Body of pancreas (tissue), 4 donors: ENCODE measurements at places on chromosomes 6 and 20. TPM values are rescaled to one million over a fixed set of nuclear protein-coding genes. Genes with fewer than 3 reads are reported as not detected.

GRCh38 chr6:24614648-24615047 lies 31.3 kb downstream of the KIAA0319 start:
- no peak overlapping the region for H3K27ac ChIP-seq
- H3K4me3 ChIP-seq = no peak overlapping the region
- no peak for DNase-seq
- H3K27me3 ChIP-seq = no peaks in the 10 kb centered on the region

DNA sequence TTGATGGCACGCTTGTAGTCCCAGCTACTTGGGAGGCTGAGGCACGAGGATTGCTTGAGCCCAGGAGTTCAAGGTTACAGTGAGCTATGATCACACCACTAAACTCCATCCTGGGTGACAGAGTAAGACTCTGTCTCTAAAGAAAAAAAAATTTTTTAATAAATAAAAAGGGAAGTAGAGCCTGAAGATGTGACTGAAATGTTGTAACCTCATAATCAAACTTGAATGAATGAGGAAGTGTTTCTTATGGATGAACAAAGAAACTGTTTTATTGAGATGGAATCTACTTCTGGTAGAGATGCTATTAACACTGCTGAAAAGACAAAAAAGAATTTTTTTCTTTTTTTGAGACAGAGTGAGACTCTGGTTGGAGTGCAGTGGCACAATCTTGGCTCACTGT lies 6.7 kb downstream of the MAK start:
- H3K4me3 ChIP-seq = no peak overlapping the region
- no peaks in the 10 kb centered on the region for H3K4me1 ChIP-seq
- no peak for DNase-seq
- H3K36me3 ChIP-seq = no peaks in the 10 kb centered on the region
- no peak overlapping the region for H3K27ac ChIP-seq

- no peak overlapping the region for H3K27ac ChIP-seq
- H3K27me3 ChIP-seq = no peaks in the 10 kb centered on the region
- H3K4me1 ChIP-seq = no peaks in the 10 kb centered on the region
- DNase-seq = no peak
Observed at GRCh38 chr20:47187450-47188195, 168.9 kb downstream of the ZMYND8 start.

DNA sequence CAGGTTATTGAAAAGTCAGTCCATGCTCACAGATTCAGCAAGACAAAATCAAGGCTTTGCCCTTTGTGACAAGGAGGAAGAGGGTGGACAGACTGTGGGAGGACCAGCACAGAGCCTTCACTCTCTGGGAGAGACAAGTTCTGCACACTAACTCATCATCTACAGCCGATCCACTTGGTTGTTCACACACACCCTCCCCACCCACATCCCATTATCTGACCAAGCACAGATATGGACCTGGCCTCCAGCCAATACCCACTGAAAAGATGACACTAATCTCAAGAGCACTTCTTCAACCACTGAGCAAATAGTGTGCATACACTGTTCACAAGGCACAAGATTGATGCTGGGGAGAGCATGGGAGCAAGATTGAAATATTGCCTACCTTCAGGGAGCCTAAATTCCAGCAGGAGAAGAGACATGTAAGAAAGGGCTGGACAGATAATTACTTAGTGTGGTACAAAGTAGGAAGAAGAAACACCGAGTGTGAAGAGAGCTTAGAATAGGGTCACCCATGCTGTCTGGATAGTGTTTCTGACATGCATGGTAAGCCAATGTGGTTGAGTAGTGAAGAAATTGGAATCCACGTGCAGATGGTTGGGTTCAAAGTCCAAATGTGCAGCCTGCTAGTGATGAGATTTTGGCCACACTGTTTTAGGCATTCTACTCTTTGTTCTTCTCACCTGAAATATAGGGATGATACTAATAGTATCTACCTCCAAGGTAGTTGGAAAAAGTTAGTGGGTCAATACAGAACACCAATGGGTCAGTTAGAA lies 21.7 kb upstream of the IL17A start:
- no peak overlapping the region for H3K4me3 ChIP-seq
- DNase-seq = no peak
- no peak overlapping the region for H3K27ac ChIP-seq
- no peaks in the 10 kb centered on the region for H3K27me3 ChIP-seq

- no peaks in the 10 kb centered on the region for H3K27me3 ChIP-seq
- no peaks in the 10 kb centered on the region for H3K36me3 ChIP-seq
- peaks cover 10% of the 10 kb centered on the region for H3K4me1 ChIP-seq
- H3K4me3 ChIP-seq = no peak overlapping the region
Observed at GRCh38 chr20:15857173-15857784, 716.0 kb downstream of the KIF16B start.

The ULBP1 gene
- not detected for total RNA-seq

The RCAN2 gene
- 5.3 TPM for total RNA-seq

The APOM gene
- 1.6 TPM for total RNA-seq

GRCh38 chr20:19671374-19671773 lies 86.7 kb upstream of the RIN2 start:
- no peaks in the 10 kb centered on the region for H3K27me3 ChIP-seq
- DNase-seq = no peak
- no peak overlapping the region for H3K4me3 ChIP-seq
- H3K4me1 ChIP-seq = no peaks in the 10 kb centered on the region
- no peaks in the 10 kb centered on the region for H3K36me3 ChIP-seq

The TRAPPC3L gene
- total RNA-seq = not detected

- peaks cover 44% of the 10 kb centered on the region for H3K4me1 ChIP-seq
- no peak for DNase-seq
- no peaks in the 10 kb centered on the region for H3K36me3 ChIP-seq
- H3K27ac ChIP-seq = no peak overlapping the region
Observed at GRCh38 chr6:151032034-151032433, 166.5 kb downstream of the MTHFD1L start.

GRCh38 chr20:8115436-8115835 lies 16.6 kb upstream of the PLCB1 start:
- no peaks in the 10 kb centered on the region for H3K27me3 ChIP-seq
- DNase-seq = no peak
- H3K4me1 ChIP-seq = no peaks in the 10 kb centered on the region
- H3K36me3 ChIP-seq = no peaks in the 10 kb centered on the region
- no peak overlapping the region for H3K27ac ChIP-seq
- no peak overlapping the region for H3K4me3 ChIP-seq

DNA sequence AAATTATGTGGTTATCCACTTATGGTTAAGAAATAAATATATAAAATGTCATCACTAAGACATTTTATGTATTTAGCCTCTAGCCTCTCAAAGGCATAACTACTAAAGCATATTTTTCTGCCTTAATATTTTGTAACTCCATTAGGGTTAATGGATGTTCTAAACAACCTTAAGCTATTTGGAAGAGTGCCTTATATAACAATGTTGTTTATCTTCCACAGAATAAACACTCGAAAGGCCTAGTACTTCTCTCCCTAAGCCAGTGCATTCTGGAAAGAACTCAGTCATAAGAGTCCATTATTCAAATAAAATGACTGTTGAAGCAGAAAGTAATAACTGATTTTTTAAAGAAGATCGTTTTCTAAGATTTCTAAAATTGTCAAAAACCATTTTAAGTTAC lies 15.0 kb upstream of the PRIM2 start:
- H3K4me3 ChIP-seq = no peak overlapping the region
- H3K36me3 ChIP-seq = no peaks in the 10 kb centered on the region
- no peaks in the 10 kb centered on the region for H3K27me3 ChIP-seq
- H3K4me1 ChIP-seq = peaks cover 16% of the 10 kb centered on the region
- H3K27ac ChIP-seq = no peak overlapping the region

The NMBR gene
- total RNA-seq = not detected

GRCh38 chr6:74851596-74851995 lies 354.3 kb downstream of the COL12A1 start:
- H3K27ac ChIP-seq = no peak overlapping the region
- H3K36me3 ChIP-seq = no peaks in the 10 kb centered on the region
- no peaks in the 10 kb centered on the region for H3K27me3 ChIP-seq
- peaks cover 4% of the 10 kb centered on the region for H3K4me1 ChIP-seq

The METTL24 gene
- 4.0 TPM for total RNA-seq

DNA sequence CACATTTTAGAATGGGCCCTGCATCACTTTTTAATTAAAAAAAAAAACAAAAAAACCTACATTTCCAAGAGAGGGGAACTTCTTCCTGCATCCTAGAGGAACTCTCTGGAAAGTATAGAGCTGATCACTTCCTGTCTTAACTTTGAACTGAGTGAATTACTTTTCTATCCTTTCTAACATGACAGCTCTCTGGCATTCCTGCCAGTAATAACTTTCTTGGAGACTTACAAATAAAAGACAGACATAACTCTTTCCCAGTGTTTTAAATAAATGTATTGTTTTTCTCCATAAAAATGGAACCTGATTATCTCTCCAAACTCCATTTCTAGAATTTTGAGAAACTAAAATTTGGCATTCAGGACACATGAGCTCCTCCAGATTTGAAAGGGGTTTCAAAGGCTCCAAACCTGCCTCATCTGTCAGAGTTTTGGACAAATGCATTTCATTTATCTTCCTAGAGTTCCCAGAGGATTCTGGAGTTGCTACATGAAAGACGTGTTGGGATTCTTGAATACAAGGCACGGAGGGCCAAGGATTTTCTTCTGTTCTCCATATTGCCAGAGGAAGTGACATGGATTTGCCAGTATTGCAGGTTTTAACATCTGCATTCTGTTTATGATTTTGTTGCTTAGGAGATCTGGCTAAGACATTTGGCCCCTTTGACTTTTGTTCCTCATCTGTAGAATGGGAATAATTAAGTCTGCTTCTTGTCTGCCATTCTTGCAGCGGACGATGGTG lies 2.0 kb upstream of the SMOC2 start:
- H3K4me1 ChIP-seq = peaks cover 15% of the 10 kb centered on the region
- no peak overlapping the region for H3K27ac ChIP-seq
- H3K27me3 ChIP-seq = peaks cover 15% of the 10 kb centered on the region
- H3K4me3 ChIP-seq = no peak overlapping the region

The LY6G6D gene
- not detected for total RNA-seq

The MDFI gene
- total RNA-seq = 6.7 TPM

DNA sequence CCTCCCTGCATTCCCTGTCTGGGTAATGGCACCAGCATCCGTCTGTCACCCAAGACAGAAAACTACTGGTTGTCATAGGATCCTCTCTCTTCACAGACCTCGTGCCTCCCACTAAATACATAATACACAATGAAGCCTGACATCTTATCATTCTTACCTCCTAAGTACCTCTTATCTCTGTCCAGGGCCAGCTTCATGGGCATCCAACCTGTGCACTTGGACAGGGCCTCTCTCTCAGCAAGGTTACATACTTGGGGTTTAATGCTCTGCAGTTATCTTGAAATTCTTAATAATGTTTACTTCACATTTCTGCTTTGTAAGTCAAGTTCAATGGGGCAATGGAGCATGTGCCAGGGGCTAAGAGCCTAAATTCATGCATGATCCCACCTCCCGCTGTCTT lies 30.8 kb upstream of the KLHL31 start:
- H3K4me1 ChIP-seq = peaks cover 11% of the 10 kb centered on the region
- H3K27ac ChIP-seq = no peak overlapping the region
- no peak for DNase-seq
- no peak overlapping the region for H3K4me3 ChIP-seq
- H3K27me3 ChIP-seq = no peaks in the 10 kb centered on the region
- no peaks in the 10 kb centered on the region for H3K36me3 ChIP-seq

The FAXC gene
- total RNA-seq = 0.33 TPM

DNA sequence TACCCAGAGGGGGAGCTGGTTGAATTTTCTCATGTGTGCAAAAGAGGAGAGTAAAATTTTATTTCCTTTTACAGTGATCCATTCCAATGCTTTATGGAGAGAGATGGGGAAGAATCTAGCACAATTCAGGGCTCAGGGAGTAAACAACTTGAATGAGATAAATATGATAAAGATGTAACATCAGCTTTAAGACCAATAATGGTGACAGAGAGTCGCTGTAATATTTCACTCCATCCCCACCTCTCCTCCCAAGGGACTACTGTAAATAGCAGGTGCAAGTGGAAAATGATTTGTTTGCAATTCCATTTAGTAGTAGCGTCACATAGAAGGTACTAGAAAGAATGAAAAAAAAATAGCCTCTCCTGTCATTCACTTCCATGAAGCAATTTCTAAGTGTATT lies 4.8 kb downstream of the CRISP3 start:
- no peaks in the 10 kb centered on the region for H3K36me3 ChIP-seq
- no peak overlapping the region for H3K4me3 ChIP-seq
- no peaks in the 10 kb centered on the region for H3K27me3 ChIP-seq

DNA sequence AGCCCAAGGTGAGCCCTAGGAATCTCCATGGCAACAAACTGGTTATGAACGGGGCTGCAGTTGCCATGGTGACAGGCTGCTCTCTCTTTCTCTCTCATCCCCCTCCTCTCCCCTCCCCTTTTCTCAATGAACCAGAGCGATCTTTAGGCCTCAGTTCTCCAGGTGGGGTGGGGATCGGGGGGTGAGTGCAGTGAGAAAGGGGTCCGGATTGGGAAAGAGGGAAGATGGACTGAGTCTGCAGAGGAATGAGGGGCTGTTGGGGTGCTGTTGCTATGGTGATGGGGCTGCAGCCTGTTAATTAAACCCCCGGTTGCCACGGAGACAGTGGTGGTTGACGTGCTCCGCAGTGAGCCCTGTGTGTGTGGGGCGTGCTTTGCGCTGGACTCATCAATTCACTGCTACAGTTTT lies 3.6 kb upstream of the SLC12A5 start:
- H3K36me3 ChIP-seq = no peaks in the 10 kb centered on the region
- DNase-seq = no peak
- H3K4me1 ChIP-seq = peaks cover 19% of the 10 kb centered on the region
- no peaks in the 10 kb centered on the region for H3K27me3 ChIP-seq

- no peak for DNase-seq
- H3K4me3 ChIP-seq = no peak overlapping the region
- no peaks in the 10 kb centered on the region for H3K4me1 ChIP-seq
- H3K36me3 ChIP-seq = no peaks in the 10 kb centered on the region
Observed at GRCh38 chr6:69957985-69958559, 91.7 kb downstream of the COL19A1 start.

The OTOR gene
- total RNA-seq = not detected

DNA sequence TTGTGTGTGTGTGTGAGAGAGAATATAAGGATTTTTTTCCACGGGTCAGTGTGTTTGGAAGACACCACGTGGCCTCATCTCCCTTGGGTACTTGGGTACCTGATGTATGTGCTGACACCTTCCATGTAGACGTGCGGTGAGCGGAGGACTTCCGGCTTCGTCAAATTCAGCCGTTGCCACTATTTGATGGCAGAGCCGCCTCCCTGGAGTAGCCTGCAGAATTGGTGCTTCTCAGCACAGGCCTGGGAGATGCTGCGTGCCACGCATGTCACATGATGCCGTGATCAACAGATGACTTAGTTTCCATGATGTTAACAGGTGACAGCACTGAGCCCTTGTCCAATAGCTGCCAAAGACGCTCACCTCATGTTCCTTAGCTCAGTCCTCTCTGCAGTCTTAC lies 69.4 kb downstream of the CDH4 start:
- H3K4me1 ChIP-seq = no peaks in the 10 kb centered on the region
- no peaks in the 10 kb centered on the region for H3K27me3 ChIP-seq
- H3K27ac ChIP-seq = no peak overlapping the region
- no peaks in the 10 kb centered on the region for H3K36me3 ChIP-seq
- no peak overlapping the region for H3K4me3 ChIP-seq
